ENCODE measurements at places on chromosomes 4 and X.

DNA sequence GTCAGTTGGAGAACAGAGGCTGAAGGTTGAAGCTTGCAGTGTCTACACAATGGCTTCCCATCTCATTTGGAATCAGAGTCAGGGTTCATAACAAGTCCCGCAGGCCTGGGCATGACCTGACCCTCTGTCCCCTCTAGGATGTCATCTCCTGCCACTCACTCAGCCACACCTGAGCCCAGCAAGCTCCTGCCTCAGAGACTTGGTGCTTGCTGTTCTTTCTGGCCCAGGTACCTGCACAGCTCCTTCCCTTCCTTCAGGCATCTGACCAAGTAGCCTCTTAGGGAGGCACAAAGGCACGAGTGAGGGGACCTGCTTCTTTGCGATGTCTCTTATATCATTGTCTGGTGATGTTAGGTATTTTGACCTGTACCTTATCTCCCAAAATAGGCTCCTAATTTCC is 9.0 kb downstream of the ZBTB49 start:
- DNase-seq: no peak

DNA sequence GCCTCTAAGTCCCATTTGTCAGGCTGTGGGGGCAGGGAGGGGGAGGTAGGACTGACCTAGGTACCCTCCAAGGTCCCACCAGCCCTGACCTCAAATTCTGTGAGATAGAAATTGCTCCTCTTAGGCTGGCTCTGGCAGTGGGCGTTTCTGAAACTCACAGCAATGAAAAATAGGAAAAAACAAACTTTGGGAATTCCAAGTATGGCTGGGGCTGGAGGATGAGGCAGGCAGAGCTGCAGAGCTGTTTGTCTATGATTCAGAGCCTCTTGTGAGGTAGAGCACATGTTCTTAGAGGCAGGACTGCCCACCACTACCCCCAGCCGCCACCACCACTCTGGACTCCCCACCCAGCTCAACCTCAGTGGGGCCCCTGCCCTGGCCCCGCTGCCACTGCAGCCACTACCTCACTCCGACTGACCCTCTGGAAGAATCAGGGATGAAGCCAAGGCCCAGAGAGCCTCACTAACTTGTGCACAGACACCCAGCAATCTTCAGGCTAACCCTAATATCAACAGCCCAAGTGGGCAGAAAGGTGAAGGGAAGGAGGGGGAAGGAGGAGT is 98.2 kb downstream of the PJA1 start:
- no peak for DNase-seq

GRCh38 chr4:175590205-175590604 is 221.9 kb downstream of the GPM6A start:
- DNase-seq: no peak

GRCh38 chrX:52979993-52980392 is 21.7 kb upstream of the FAM156A start:
- DNase-seq: no peak

DNA sequence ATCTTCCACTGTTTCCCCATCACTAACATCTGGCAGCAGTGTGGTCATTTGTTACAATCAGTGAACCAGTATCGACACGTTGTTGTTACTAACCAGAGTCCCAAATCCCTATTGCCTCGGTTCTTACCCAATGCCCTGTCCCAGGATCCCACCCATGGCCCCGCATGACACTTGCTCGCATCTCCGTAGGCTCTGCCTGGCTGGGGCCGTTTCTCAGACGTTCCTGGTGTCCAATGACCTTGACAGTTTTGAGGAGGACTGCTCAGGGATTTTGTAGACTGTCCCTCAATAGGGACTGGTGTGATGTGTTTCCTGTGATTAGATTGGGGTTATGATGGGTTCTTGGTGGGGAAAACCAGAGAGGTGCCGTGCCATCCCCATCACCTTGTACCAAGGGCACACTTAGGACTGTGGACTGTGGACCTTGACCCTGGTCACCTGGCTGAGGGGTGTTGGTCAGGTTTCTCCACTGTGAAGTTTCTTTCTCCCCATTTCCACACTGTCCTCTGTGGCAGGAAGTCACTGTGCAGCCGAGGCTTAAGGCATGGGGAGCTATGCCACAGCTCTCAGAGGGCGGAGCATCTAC is 108.4 kb downstream of the ADRA2C start:
- DNase-seq: no peak

- no peak for DNase-seq
These were observed 239.5 kb upstream of the TET2 start for GRCh38 chr4:104907074-104907649.

DNA sequence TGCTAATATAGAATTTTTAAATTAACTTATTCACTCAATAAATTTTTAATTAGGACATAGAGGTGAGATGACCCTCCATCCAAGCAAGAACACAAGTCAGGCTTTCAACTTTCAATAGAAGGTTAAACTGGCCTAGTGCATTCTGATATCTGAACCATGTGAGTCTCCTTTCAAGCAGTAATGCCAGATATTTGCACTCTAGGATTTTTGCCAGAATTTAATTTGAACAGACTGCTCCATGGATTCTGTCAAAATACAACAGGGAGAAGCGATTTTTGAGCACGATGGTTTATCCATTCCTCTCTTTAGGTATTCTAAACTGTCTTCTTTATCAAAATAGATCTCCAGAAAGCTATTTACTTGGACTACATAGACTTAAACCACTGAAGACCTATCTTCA is 72.0 kb upstream of the DCLK2 start:
- no peak for DNase-seq

- no peak for DNase-seq
These were observed 23.1 kb upstream of the CAMK2D start for GRCh38 chr4:113784497-113785250.

- DNase-seq: no peak
These were observed 1.1 kb downstream of the FBXL5 start for GRCh38 chr4:15653864-15654592.

DNA sequence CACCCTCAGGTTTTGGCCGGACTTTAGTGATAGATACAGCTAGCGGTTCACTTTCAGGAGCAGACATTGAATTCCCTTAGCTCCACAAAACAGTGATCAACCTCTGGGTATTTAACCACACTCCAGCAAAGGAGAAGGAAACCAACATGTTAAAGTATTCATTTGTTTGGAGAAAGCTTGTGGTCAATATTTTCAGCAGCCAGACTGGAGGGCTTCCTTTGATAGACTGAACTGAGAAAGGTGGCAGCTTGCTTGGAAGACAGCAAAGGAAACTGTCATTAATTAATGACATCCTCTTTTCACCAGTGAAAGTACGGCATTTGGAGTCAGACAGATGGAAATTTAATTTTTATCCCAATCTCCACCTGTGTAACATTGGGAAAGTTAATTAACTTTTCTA is 289.1 kb upstream of the CLNK start:
- no peak for DNase-seq

- DNase-seq: no peak
These were observed 44.7 kb downstream of the TMEM150C start for GRCh38 chr4:82517043-82517442.

DNA sequence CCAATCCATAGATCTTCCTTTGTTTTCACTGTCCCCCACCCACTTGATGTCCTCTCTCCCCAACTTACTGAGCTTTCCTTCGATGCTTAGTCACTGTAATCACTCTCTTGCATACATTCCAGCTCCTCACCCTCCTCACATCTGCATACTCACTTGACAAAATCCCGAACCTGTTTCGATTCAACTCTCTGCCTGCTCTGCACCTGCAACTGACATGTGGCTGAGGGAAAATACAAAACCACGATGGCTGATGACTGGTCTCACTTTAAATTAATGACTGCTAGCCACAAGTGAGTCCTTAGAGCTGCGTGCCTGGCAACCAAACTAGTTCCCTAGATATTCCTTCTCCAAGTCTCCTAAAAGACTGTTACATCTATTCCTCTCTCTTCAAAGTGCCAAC is 70.4 kb upstream of the FHL1 start:
- no peak for DNase-seq

GRCh38 chr4:78544678-78545077 is 6.9 kb upstream of the ANXA3 start:
- no peak for DNase-seq

GRCh38 chrX:7614616-7615015 is 228.4 kb upstream of the VCX start:
- no peak for DNase-seq

GRCh38 chr4:2432991-2433530 is 14.3 kb downstream of the CFAP99 start:
- DNase-seq: no peak

GRCh38 chrX:153897899-153898298 is 6.6 kb upstream of the AVPR2 start:
- DNase-seq: no peak

DNA sequence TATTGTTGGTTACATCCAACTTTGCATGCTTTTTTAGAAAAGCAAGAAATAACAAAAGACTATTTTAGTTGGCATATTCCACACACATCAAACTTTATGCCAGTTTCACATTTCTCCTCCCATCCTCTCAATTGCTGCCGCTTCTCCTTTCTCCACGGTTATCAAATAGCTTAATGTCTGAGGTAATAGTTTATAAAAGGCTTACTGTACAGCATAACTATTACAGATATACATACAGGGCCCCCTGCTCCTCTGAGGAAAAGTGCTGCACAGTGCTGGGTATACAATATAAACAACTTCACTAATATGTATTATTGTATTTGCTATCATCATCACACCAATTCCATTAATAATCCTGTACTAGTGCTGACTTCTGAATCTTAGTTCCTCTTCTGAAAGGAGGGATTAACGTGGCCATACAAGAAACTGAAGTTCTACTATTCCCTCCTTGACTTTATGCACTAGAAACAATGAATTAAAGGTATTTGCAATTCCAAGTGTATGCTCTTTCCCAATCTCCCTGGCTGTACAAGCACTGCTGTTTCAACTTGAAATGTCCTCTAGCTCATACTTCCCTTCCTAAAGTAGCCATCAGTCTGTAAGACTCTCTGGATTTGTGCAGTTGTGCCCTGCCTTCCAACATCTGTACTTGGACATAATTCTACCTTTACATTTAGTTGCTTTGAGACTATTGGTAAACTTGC is 2.5 kb downstream of the CCNI start:
- no peak for DNase-seq

DNA sequence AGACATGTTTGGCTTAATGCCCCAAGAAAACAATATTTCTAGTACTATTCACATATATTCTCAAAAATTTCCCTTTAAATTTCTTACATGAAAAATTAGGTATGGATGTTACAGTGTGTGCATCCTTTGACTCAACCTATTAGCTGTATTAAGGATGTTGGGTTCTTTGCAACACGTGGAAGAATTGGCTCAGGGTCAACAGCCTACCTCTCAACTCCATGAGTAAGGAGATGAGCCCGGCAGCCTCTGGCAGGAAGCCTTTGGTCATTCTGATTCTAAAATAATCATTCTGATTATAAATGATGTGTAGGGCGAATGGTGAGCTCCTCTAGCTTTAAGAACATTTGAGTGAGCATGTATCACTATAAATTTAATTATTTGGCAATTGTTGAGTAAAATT is 148.0 kb upstream of the WDFY3 start:
- no peak for DNase-seq

DNA sequence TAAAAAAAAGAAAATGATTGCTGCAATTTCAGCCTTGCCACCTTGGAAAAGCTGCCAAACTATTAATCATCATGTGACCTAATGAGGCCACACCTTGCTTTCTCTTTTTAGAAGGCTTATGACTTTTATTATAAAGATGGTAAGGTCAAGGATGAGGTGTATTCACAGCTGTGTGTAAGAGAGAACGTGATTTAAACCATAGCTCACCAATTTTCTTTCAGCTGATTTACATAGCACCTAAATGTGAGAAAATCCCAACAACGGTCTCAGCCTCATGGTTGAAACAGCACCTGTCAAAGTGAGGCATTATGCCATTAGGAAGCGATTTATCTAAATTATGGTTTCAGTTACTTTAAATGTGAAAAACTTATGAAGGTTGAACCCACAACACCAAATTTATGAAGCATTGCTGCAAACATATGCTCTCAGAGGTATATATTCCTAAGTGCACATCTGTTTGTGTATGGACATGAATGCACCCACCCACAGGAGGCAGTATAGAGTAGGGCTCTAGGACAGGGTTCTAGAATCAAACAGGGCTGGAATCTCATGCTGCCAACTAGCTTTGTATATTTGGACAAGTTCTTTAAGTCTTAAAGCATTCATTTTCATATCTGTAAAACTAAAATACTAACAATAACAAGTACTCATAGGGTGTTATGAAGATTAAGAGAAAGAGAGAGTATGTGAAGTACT is 40.7 kb downstream of the ANXA3 start:
- no peak for DNase-seq

- DNase-seq: no peak
These were observed 379.7 kb upstream of the FAT1 start for GRCh38 chr4:187103351-187103750.

DNA sequence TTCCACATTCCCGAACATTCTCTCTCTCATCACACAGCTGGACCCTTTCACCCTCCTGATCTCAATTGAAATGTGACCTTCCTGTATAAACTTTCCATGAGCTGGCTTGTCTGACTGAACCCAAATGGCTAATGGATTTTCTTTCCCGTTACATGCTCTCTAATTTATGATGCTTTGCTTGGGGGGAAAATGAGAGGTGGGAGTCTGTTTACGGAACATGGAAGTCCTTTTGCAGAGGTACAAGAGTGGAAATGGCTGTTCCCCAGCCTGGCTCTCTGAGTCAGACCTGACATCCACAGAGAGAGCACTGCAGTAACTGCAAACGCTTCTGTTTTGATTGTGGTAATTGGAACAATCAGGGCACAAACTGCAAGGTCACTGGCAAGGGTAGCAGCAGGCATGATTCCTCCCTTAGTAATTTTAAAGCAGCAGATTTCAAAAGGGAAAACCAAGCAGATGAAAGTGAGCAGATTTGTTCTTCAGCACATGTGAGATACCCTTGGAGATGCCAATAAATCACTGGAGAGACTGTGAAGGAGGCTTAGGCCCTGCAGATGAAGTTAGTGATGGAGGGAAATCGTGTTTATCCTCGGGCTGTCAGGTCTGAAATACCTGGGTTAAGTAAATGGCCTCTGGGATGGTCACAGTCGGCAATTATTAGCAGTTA is 83.9 kb downstream of the SNCA start:
- no peak for DNase-seq

- DNase-seq: peak; percentile 20
These were observed 92.5 kb upstream of the ENPP6 start for GRCh38 chr4:184310171-184310567.

- DNase-seq: no peak
These were observed 77.2 kb downstream of the ATP10D start for GRCh38 chr4:47562297-47562696.

DNA sequence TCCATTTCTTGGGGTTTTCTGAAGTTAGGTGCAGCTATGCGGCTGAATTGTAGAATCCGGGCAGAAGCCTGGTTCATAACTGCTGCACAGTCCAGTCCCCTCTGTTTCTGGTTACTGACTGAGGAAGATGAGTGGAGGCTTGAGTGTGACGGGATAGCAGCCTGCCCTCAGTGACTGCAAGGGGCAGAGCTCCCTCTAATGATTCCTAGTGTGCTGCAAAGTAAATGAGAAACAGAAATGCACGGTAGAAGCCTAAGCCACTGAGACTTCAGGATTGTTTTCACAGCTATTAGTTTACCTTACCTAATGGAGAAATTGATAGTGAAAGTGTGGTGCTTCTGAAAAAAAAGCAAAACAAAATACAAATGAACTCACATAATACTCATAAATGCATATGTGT is 189.2 kb downstream of the GPM6A start:
- DNase-seq: no peak

Data from activated T-helper 1 cell treated with anti-CD3 and anti-CD28 coated beads, Interleukin-2, amount 50 U/mL, for 16 hours (primary cell).